ENCODE measurements at places on chromosomes 3 and 15.
A peak's percentile ranks its signal among the peaks of the same experiment; 100 is the strongest.

DNA sequence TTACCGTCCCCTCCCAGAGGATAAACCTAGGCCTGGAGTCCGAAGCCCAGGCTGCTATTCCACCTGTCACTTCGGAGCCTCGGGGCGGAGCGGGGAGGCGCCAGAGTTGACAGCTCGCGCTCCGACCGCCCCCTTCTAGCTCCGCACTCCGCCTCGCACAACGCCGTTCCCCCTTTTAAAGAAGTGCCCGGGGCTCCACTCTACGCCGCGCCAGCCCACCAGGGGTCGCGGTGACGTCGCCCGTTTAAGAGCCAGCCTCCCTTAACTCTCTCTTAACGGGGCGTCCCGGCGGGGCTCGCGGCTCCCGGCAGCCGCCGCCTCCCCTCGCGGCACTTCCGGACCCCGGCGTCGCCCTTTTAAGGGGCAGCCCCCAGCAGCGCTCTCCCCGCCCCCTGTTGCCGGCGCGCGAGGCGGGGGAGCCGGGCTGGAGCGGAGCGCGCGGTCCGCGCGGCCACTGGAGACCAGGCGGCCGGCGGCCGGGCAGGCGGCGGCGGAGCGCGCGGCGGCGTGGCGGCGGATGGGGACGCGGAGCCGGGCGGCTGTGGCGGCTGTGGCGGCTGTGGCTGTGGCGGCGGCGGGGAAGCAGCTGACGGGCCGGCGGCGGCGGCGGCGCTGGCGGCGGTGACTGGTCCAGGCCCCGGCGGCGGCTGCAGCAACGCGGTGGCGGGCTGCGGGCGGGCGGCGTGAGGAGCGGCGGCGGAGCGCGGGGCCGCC, at the start of gene INAFM2:
Gene INAFM2 (plus strand): TSS at position 454 of the 714 bp plus-strand sequence. CDS start 364 bp downstream, outside the sequence.
- peak; percentile 95 for DNase-seq

GRCh38 chr3:359672-360071, 163.1 kb downstream of the CHL1 start:
- no peak for DNase-seq

DNA sequence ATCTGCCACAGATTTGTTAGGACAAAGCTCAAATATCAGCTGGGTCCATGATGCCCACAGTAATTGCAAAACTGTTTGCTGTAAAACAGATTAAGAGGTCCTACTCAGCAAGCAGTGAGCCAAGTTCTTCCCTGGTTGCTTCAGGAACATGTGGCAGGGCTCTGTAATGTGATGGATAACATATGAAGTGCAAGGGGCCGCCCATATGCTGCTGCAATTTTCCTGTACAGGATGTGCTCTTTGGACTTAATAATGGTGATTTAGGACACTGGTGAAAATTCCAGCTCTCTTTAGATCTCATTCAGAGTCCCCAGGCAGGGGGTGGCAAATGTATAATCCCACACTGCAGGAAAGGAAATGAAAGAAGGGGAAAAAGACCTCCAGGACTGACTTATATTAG, 289.4 kb downstream of the LSAMP start:
- DNase-seq: no peak

DNA sequence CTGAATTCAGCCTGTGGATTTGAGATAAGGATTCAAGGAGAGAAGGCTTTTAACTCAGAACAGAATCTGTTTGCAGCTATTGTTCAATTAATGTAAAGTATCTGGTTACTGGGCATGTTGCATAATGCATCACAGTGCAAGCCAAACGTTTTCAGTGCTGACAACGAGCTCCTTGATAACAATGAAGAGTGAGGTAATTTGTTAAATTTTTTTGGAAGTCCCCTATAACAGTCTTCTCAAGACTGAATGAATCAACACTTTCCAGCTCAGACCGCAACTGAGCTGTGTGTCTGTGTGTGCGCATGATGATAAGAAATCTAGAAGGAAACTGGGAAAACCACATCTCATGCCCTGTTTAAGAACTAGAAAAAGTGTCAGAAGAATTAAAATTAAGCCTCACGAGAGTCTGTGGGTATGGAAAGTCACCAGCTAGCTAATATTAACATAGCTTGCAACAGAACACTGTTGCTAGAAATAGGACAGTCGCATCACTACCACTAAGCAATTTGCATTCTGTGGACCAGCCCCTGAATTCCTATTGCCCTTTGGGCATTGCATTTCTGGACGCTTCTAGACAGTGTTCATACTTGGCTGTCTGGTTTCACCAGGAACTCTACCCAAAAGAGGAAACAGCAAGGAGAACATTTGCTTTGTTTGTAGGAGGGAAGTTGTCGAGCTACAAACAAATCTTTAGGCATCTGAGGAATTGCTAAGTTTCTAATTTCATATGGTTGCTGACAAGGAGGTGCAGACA, 43.7 kb upstream of the ATP2C1 start:
- DNase-seq: no peak

- no peak for DNase-seq
Measured at GRCh38 chr15:90571063-90571541, 41.4 kb downstream of the CRTC3 start.

DNA sequence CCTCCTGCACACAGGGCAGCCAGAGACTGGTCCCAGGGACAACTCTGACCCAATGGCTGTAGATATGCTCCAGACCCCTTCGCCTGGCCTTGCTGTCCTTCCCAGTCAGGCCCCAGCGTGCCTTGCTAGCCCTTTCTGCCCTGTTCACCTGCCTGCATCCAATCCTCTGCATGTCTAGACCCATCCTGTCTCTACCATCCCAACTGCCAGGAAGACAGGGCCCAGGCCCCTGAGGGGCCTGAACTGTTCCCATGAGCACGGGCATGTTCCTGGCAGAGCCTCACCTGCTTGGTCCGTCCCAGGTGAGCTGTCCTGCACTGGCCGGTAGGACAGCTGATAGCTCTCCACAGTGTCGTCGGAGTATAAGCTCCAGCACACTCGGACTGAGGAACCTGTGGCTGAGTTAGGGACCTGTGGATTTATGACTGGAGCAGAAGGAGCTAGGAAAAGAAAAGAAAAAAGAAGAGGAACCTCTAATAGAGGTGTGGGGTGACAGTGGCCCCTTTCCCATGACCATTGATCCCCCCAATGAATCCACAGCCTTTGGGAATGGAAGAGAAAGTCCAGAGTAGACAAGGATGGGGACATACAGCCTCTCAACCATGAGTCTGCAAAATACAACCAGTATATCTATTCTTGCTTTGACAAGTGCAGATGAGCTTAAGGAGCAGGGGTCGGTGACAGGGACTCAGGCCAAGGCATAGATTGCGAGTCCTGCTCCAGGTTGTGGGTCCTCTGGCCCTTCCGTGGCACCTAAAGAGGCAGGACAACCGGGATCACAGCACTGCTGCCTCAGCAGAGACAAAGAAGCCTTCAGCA, 33.9 kb downstream of the FSD2 start:
- no peak for DNase-seq

- no peak for DNase-seq
Measured at GRCh38 chr3:153078826-153079225, 83.2 kb upstream of the RAP2B start.

- no peak for DNase-seq
Measured at GRCh38 chr3:29545615-29546014, 264.7 kb downstream of the RBMS3 start.

All from hepatic stellate cell (primary cell).